ENCODE measurements at places on chromosomes 5 and 9.

- DNase-seq, result no peak
Measured at GRCh38 chr5:139417214-139417613, 13.3 kb upstream of the SPATA24 start.

- no peak for DNase-seq
Measured at GRCh38 chr5:127957183-127957582, 126.4 kb upstream of the SLC12A2 start.

DNA sequence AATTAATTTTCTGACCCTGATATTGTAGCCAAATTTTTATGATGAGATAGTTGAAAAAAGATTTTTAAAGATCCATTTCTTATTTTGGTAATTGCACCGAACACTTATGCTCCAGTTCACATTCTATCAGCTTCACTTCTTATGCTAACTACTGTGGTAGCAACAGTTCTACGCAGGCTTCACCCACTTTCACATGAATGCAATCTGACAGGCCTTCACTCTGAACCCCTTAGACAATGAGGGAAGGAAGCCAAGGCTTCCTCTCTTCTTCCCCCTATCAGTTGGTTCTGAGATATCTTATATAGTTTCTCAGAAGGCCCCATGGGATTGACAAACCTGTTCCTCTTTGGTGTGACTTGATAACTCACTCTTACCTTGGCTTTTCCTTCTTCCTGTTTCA is 185.8 kb downstream of the CETN3 start:
- DNase-seq, result no peak

DNA sequence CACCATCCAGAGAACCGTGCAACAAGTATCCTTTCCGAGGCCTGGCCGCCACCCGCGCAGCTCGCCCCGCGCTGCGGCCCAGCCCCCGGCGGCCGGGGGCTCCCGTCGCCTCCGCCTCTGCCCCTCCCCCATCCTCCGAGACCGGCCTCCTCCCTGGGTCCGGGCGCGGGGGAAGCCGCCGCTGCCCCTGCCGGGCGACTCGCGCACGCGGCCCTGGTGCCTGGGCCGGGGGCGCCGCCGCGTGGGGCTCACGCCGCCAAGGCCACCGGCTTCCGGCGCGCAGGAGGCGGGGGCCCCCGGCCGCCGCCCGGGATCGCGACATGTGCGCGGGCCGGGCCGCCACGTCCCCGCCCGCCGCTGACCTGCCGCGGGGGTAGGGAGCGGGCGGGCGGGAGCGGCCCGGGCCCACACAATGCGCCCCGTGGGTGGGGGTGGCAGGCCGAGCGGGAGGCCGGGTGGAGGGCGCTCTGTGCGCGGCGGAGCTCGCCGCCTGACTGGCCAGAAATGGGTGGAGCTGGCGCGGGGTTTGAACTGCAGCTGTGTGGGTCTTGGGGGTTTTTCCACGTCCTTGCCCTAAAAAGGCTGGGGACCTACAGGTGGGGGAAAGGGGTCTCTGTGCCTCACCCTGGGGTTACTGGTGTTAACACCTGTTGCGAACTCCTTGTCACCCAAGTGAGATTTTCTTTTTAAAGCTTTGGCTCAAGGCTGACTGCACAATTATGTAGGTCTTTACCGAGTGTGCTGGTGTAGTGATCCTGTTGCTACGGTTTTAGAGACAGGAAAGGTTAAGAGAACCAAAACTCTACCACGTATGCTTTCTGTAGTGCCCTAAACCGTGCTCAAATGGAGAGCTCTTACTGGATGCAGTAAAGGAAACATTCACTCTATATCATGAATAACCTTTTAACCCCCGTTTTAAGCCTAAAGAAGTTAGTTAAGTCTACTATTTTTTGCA is 32.3 kb downstream of the TNPO1 start:
- no peak for DNase-seq

DNA sequence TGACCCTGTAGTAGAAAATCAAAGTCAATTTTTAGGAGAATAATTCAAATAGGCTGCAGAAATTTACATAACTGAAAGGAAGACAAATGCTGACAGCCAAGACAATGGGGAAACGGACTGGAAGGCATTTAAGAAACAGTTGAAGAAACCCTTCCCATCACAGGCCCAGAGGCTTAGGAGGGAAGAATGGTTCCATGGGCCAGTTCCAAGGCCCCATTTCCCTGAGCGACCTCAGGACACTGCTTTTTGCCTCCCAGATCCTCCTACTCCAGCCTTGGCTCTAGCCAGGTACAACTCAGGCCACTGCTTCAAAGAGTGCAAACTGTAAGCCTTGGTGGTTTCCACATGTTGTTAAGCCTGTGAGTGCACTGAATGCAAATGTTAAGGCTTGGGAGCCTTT is 184.1 kb upstream of the SGCD start:
- no peak for DNase-seq

GRCh38 chr5:123444016-123444415 is 20.8 kb upstream of the CEP120 start:
- DNase-seq, result no peak

DNA sequence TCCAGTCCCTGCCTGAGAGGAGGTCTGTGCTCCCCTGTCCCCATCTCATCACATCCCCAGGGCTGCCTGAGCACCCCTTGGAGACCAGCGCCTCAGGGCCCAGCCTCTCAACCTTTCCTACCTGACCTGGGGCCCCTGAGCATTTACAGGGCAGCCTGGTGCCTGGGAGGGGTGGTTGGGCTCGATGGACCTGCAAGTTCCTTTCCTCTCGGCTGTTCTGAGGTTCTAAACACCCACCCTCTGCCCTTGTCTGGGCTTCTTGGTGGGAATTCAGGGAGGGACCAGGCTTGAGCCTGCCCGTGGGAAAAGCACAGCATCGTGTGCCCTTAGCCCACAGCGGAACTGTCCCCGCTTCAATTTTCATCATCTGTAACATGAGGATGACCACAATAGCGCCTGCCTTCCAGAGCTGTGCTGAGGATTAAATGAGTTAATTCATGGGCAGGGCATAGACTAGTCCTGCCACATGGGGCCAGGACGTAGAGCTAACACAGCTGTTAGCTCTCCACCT is 91.0 kb upstream of the SH3PXD2B start:
- DNase-seq, result no peak

- DNase-seq, result no peak
Measured at GRCh38 chr9:2159521-2160454, 144.6 kb downstream of the SMARCA2 start.

GRCh38 chr9:98517761-98518160 is 191.0 kb downstream of the GABBR2 start:
- DNase-seq, result no peak

DNA sequence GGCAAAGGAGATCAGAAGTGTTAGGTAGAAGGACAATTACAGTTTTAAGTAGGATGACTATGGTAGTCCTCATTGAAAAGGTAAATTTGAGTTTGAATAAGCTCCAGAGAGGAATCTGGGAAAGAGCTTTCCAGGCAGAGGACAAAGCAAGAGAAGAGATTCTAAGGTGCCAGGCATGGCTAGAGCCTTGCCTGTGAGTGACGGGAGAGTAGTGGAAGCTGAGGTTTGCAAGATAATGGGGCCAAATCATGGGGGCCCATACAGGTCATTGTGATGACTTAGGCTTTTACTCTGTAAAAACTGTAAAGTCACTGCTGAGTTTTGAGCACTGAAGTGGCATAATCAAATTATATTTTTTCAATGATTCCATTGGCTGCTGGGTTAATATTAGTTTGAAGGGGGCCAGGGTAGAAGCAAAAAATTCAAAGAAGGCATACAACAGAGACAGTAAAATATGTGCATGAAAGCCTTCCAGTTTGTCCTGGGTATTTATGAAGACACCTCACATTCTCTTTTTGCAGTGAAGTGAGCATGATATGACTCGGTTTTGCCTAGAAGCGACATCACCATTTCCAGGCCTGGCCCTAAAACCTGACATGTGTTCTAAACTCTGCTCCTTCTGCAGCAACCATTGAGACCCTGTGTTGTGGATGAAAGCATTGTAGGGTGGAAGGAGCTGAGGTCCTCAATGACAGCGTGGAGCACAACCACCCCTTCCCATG is 279.8 kb upstream of the TNC start:
- DNase-seq, result no peak

- no peak for DNase-seq
Measured at GRCh38 chr9:84062538-84062937, 81.9 kb downstream of the RMI1 start.

DNA sequence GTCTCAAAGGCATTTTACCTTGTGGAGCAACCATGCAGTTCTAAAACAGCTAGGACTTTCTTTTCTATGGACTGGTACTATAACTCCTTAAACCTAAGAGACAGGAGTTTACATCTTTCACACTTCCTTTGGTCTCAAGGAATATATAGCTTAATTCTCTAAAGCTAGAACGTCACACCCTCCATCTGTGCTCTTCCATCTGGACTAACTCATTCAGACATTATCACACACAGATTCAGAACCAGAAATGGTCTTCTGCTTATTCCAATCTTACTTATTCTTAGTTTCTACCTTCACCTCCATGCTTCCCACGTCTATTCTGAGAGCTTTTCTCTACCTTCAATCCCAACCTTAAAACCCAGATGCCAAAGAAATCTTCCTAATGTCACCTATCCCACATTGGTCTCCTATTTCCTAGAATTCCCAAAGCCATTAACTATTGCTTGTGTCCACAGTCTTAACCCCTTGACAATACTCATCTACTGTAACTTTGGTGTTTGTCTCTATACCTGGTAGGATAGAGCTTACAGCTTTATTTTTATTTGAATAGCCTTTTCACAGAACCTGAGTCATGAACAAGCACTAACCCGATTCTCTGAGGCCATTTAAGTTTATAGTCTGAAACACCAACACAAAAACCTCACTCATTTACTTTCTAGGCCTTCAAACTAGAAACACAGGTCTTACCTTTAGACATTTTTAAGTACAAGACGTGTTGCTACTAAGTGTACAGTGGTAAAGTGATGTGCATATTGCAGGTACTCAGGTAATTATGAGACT is 22.8 kb downstream of the CSNK1A1 start:
- DNase-seq, result no peak

GRCh38 chr5:88867638-88868037 is 15.3 kb downstream of the MEF2C start:
- no peak for DNase-seq

DNA sequence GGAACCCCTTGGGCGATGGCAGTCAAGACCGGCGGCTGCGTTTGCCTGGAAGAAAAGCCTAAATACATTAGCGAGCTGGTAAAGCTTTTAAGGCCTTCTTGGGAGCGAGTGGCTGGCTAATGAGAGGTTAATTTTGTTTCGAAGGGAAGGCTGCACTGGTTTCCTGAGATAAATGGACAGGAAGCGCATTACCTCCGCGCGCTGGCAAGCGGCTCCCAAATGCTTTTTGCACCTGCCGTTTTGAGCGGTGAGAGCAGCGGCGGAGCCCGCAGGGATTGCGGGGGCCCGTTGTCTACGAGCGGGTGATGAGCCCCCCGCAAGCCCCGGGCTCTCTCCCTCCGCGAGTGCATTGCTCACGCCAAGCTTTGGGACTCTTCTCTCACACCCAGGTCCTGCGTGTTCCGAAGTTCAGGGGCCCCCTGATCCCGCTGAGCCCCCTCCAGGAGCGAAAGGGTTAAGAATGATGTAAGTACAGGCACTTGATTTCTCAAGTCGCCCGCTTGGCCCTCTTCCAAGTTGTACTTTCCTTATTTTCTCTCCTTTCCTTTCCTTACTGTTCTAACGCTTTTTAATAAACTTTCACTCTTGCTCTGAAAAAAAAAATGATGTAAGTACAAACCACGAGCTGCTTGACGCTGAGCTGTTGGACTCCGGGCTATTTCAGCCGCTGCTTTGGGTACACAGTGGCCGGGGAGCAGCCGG is 3.1 kb upstream of the RGMB start:
- no peak for DNase-seq
